ENCODE measurements at places on chromosomes 5 and 9.

- no peak for DNase-seq
These were observed 215.2 kb downstream of the SMARCA2 start for GRCh38 chr9:2230362-2230761.

- DNase-seq: no peak
These were observed 1.5 kb downstream of the SPAAR start for GRCh38 chr9:35910613-35911359.

DNA sequence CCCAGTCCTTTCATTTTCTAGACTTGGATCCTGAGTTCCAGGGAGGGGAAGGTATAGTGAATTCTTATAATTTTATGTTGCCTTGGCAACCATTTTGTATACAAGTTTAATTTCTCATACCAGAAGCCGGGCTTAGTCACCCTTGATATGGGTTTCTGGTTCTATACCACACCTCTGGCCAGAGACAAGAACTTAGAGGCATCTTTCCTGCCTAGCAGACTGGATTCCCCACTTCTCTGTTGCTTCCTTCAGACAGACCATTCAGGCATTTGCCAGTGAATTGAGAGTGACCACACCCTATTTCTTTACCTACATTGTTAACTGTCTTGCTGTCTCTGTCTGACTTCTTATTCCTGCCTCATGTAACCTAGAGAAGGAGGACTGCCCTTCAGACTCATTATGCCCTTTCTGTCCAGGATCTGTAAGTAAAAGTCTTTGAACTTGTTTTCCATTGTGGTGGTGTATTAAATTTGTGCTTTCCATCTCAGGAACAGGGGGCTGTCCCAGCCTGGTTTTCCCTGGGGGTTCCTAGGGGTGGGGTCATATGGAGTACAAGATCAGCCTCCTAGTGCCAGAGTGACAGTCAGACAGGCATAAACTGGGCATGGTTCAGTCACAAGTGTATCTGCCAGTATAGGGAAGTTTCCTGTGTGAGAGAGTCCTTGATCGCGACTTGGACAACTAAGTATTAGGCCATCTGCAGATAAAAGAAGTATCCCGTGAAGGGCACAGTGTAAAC is 27.4 kb downstream of the TNFSF8 start:
- DNase-seq: no peak

GRCh38 chr9:134381671-134382516 is 55.6 kb downstream of the RXRA start:
- no peak for DNase-seq

- DNase-seq: no peak
These were observed 269.1 kb upstream of the ACTBL2 start for GRCh38 chr5:57751710-57752109.

GRCh38 chr5:171872666-171873065 is 87.0 kb downstream of the SMIM23 start:
- DNase-seq: no peak

DNA sequence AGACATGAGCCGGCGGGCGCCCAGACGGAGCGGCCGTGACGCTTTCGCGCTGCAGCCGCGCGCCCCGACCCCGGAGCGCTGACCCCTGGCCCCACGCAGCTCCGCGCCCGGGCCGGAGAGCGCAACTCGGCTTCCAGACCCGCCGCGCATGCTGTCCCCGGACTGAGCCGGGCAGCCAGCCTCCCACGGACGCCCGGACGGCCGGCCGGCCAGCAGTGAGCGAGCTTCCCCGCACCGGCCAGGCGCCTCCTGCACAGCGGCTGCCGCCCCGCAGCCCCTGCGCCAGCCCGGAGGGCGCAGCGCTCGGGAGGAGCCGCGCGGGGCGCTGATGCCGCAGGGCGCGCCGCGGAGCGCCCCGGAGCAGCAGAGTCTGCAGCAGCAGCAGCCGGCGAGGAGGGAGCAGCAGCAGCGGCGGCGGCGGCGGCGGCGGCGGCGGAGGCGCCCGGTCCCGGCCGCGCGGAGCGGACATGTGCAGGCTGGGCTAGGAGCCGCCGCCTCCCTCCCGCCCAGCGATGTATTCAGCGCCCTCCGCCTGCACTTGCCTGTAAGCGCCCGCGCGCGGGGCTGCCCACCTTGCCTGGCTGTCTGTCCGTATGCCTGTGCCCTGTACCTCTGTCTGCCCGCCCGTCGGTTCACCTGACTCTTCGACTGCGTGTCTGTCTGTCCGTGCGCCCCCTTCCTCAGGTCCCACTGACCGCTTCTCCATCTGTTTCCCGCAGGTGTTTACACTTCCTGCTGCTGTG is 412 bp downstream of the FGF18 start:
- DNase-seq: peak; percentile 73

DNA sequence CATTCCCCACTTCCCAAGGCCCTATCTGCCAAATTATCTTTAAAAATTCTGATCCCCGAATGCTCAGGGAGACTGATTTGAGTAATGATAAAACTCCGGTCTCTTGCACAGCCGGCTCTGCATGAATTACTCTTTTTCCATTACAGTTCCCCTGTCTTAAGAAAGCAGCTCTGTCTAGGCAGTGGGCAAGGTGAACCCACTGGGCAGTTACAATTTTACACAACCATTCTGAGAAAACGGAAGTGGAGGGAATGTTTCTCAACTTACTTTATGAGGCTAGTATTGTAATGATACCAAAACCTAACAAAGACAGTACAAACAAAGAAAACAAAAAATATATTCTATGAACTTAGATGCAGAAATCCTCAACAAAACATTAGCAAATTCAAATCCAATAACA is 100.0 kb downstream of the MCTP1 start:
- DNase-seq: no peak

GRCh38 chr5:90191352-90192045 is 218.1 kb downstream of the CETN3 start:
- no peak for DNase-seq

GRCh38 chr9:91486699-91487497 is 63.3 kb upstream of the NFIL3 start:
- DNase-seq: no peak

- DNase-seq: no peak
These were observed 155.7 kb downstream of the RMI1 start for GRCh38 chr9:84136119-84136868.

GRCh38 chr5:37810311-37810710 is 29.5 kb downstream of the GDNF start:
- DNase-seq: no peak

Data from eye (tissue), 1 donor.